ENCODE measurements at places on chromosomes 4 and X.

- no peak for DNase-seq
Observed at GRCh38 chr4:95694411-95694810, 145.5 kb upstream of the PDHA2 start.

GRCh38 chr4:98501383-98501782 is 157.0 kb downstream of the TSPAN5 start:
- no peak for DNase-seq

- DNase-seq: no peak
Observed at GRCh38 chr4:95674521-95674981, 125.8 kb upstream of the UNC5C start.

DNA sequence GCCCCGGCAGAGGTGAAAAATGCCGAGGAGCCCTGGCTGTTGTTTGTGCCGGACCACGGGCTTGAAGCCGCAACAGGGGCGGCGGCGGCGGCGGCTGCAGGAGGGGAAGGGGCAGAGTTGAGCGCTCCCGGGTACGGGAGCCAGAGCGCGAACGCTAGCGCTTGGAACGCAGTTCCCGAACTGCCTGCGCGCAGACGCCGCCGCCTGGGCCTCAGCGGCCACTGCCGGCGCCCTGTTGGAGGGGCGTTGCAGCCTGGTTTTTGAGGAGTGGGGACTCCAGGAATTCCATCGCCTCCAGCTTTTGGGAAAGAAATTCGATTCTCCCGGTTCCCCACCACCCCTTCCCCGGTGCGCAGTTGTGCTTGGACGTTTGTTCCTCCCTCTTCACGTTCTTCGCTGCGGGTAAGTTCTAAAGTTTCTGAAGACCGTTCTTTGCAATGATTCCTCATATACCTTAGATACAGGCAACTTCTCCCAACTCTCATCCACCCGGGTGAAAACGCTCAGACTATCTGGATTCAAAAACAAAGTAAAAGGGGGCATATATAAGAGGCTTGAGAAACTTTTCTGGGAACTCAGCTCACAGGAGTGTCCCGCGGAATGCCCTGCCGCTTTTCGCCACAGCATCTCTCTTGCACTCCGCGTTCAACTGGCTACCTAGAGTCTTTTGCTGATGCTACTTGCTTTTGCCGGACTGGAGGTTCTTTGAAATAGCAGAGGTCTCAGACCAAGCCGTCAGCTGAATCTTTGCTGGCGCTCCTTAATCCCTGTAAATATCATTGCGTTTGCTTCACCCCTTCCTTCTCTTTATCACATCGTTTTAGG is 1.0 kb downstream of the FAT4 start:
- DNase-seq: no peak

GRCh38 chr4:57214654-57215411 is 104.6 kb upstream of the IGFBP7 start:
- DNase-seq: no peak

- no peak for DNase-seq
Observed at GRCh38 chrX:69082055-69082752, 83.0 kb downstream of the PJA1 start.

- DNase-seq: no peak
Observed at GRCh38 chr4:184453365-184454160, 20.8 kb downstream of the IRF2 start.

GRCh38 chrX:40097141-40097503 is 636 bp downstream of the BCOR start:
- DNase-seq: no peak

DNA sequence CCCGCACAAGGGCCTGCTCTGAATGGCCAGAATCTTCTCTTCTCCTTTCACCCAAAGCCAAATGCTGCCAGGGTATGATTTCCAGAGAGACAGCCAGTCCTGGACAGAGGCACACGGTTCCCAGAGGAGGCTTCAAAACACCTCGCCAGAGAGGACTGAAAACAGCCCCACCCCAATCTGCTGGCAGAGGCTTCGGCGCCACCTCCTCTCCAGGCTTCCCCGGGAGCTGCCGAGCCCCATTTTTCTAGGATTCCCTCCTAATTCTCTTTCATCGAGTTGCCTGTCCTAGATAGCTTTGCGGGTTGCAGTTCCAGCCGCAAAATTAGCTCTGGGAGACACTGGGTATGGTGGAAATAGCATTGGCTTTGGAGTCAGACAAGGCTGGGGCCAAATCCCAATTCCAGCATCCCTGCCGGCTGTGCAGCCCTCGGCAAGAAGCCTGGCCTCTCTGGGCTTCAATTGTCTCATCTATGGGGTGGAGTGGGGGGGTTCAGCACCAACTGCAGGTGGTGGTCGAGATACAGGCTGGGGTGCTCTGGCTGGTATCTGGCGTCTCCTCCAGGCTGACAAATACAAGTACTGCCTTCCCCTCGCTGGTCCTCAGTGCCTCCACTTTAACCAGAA is 22.6 kb downstream of the PPP2R2C start:
- no peak for DNase-seq

DNA sequence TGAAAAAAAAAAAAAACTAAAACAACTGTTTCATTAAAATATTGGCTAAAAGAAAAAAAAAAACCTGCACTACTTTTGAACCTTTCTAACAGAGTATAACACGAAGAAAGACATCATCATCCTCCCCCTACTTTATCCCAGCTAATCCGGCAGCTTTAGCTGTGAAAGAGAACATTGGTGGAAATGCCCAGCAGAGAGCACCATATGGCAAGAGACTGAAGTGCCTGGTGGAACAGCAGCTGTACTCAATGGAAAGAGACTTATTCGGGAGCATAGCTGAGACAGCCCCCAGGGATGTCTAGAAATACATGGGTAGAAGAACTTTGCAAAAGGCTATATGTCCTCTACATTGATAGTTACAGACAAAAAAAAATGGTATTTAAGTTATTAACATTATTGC is 30.3 kb downstream of the STPG2 start:
- DNase-seq: no peak

GRCh38 chr4:721261-722168 is 15.9 kb downstream of the PCGF3 start:
- no peak for DNase-seq

DNA sequence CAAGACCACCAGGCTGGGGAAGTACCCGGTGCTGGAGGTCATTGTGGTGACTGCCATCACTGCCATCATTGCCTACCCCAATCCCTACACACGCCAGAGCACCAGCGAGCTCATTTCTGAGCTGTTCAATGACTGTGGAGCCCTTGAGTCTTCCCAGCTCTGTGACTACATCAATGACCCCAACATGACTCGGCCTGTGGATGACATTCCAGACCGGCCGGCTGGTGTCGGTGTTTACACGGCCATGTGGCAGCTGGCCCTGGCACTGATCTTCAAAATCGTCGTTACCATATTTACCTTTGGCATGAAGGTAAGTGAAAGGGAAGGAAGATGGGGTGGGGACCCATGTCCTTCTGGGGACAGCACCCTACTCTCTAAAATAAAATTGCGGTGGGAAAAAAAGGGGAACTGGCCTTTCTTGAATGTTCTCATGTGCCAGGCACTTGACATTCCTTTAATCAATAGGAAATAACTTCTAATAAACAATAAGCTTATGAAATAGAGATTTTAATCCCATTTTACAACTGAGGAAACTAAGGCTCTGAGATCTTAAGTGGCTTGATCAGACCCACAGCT is 51.6 kb downstream of the CLCN4 start:
- DNase-seq: no peak

DNA sequence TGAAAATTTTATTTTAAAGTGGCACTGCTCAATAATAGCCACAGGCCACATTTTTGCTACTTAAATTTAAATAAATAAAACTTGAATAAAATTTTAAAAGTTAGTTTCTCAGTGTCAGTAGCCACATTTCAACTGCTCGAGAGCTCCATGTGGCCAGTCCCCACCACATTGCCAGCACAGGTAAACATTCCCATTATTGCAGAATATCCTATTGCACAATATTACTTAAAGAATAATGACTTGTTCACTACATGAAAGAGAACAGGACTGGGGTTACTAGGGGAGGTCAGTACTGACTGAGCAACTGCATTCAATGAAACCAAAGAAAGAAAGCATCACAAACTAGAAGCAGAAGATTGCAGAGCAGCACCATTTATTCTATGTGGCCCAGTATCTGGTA is 2201.6 kb upstream of the TENM3 start:
- no peak for DNase-seq

GRCh38 chrX:123773258-123773988 is 40.6 kb upstream of the THOC2 start:
- no peak for DNase-seq

GRCh38 chr4:54290980-54291379 is 61.9 kb downstream of the PDGFRA start:
- no peak for DNase-seq

GRCh38 chrX:71885099-71885498 is 25.5 kb upstream of the NHSL2 start:
- DNase-seq: no peak

DNA sequence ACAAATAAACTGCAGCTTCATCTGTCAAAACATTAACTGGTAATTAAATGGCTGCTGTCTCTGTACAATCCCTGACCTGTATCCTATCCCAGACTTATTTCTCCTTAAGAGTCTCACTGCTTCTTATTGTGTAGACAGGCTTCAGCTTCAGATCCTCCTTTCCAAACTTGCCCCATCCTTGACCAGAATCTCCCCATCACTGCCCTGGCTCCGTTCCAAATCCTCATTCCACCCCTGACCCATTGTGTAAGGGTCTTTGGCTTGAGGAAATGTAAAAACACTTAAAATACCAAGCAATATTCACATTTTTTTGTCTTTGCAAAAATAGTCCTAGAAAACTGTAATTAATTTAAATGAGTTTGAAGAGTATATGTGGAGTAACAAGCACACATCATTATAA is 152.6 kb upstream of the VEGFC start:
- no peak for DNase-seq

DNA sequence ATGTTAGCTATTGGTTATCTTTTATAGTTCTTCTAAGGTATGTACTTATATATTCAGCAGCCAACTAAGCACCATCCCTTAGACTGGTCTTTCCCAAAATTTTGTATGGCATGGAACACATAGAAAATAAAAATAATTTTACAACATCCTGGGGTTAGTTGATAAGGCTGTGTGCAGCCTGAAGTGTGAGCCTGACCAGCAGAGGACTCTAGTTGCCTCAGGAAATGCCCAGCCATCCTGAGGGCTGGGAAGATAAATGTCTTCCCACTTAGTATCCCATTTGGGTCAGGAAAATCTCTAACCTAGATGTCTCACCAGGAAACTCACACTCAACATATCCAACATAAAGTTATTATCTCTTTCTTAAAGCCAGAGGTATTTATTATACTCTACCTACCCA is 251.4 kb upstream of the POF1B start:
- no peak for DNase-seq

DNA sequence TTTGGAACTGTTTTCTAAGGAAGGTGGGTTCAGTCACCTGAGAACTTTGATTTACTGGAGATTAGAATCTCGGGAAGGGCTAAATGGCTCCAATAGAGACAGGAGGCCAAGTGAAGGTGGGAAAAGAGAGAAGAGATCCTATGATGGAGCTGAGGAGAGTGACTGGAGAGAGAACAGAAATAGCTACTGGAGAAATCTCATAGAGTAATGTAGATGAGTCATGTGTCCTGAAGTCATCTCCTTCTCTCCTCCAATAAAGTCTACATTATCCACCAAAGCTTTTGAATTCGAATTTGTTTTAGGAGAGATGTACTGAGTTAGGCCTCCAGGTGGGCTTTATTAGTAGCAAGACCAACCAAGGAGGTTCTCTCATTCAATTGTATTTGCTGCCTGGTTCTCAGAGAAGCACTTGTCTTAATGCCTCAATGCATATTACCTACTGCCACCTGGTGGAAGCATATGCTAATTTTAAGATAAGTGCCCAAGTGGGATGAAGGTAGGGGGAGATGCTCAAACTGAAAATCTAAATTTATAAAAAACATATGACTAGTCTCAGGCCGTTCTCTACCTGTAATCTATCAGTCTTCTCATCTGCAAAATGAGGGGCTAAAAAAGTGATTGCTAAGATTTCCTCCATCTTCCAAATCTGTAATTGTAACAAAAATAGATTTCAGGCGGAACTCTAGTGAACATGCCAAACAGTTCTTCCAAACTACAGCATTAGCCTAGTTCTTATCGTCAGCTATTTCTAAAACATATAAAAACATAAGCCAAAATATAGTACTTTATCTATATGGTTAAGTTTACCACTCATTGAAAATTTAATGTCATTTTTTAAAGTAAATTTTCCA is 24.4 kb downstream of the TXK start:
- DNase-seq: no peak

- DNase-seq: no peak
Observed at GRCh38 chr4:110224142-110224541, 25.7 kb upstream of the ELOVL6 start.

DNA sequence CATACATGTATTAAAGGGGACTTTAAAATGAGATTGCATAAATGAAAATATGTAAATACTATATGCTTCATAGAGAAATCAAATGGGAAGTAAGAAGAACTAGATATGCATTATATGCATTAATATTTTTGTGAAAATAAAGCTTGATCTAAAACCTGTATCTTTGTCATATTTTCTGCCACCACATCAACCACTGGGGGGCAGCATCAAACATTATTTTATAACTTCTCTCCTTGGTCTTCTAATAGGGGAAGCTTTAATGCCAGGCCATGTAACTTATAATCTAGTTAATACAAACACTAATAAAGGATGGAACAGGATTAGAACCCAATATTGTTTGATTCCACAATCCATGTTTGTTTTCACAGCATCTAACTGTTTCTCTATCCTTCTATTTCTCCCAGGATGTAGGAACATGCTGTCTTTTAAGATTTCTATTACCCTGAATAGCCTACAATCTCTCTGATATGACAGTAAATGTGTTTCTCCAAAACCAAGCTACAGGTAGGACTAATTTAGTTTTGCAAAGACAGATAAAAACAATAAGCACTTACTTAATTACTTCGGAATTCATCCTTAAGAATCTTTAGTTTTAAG is 10.0 kb downstream of the QRFPR start:
- DNase-seq: no peak

GRCh38 chr4:40099010-40099409 is 42.4 kb downstream of the N4BP2 start:
- DNase-seq: no peak

DNA sequence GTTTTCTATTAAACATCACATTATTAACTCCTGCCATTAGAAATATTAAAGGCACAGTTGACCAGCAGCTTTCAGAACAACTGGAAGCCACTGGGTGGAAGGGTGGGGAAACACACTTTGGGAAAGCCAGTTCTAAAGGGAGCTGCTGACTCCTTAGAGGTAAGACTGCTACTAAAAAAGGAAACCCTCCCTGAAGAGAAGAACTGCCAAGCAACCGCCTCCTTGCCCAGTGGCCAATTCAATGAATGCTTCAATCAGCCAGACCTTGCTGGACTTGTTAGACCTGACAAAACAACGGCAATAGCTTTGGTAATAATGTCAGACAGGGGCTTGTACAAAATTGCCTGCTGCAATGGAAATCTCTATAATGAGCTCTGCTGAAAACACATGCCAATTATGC is 15.6 kb downstream of the OPHN1 start:
- no peak for DNase-seq

- no peak for DNase-seq
Observed at GRCh38 chr4:53477038-53477565, 99.7 kb downstream of the FIP1L1 start.

DNA sequence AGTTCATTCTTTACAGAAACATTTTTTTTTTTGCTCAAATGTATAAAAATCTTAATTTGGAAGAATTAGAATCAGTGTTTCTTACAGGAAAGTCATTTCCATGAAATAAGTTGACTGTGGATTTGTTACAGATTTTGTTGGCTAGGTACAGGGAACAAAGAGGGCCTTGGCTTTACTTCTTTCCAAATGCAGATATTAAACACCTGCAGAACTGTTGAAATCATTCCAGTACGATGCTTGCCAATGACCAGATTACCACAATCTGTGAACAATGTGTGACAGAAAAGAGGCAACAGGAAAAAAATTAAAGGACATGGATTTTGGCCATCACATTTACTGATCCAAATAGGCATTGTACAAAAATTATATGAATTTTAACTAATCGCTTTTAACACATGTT is 70.8 kb downstream of the ANXA10 start:
- DNase-seq: no peak
